ENCODE measurements at places on chromosomes 3 and 15. TPM values are rescaled to one million over a fixed set of nuclear protein-coding genes. Genes with fewer than 3 reads are reported as not detected.

FAM107A gene
- total RNA-seq: under 0.01 TPM

COL7A1 gene
- total RNA-seq: 130 TPM

SPESP1 gene
- not detected for total RNA-seq

NPAP1 gene
- not detected for total RNA-seq

BFSP2 gene
- total RNA-seq: not detected

Data from mammary epithelial cell (primary cell).